ENCODE measurements at places on chromosomes 16 and 17. TPM values are rescaled to one million over a fixed set of nuclear protein-coding genes. Genes with fewer than 3 reads are reported as not detected.
A peak's percentile ranks its signal among the peaks of the same experiment; 100 is the strongest.

DNA sequence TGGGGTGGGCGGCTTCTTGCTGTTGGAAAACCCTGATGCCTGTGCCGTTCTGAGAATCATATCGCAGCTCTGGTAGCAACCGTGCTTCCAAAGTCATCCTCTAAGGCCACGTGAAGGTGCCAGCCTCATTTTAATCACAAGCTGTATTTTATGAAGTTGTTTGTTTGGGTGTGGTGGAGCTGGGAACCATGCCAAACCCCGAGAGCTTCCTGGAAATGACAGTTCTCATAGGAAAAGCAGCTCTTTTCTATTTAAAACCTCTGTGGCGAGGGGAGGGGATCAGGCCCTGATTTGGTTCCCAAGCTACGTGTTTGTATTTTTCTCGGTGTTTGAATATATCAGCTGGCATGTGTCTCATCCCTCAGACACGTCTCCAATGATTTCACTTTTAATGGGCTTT lies 21.7 kb downstream of the KNOP1 start:
- peak; percentile 75 for DNase-seq

- no peak for DNase-seq
These were observed 1483.7 kb upstream of the GOT2 start for GRCh38 chr16:60217787-60218186.

CHRNE gene
- total RNA-seq: 0.64 TPM

ACAP1 gene
- 6.5 TPM for total RNA-seq

CCDC40 gene
- total RNA-seq: 19.7 TPM

Measured in prostate gland (tissue), 2 donors.